ENCODE measurements at places on chromosomes 3 and 15.

GRCh38 chr3:40992023-40992422 lies 207.3 kb upstream of the CTNNB1 start:
- no peak for DNase-seq

- DNase-seq: no peak
Observed at GRCh38 chr3:133055339-133055738, 17.1 kb downstream of the TMEM108 start.

DNA sequence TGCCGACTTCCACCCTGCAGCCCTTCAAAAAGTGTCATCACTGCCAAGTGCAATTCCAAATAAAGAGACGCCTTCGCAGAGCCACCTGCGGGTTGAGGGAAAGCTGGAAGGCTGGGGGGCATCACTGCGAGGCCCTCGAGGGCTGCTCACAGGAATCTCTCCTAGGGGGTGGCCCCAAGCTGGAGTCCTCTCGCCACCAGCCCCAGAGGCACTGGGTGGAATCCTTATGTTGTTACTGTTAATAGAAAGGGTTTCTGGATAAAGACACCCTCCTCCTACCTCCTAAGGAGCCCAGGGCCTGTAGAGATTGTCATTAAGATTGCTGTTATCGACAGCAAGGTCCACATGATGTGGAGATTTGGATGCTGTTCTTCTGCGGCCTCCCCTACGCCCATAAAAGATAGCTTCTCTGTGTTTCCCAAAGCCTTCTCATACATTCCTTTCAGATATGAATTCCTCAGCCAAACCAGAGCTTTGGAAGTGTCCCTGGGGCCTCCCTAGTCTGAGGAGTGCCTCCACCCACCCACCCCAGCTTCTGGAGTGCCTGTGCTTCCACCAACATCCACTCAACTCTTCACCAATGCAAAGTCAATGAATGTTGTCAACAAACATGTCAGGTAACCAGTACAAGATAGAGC lies 512.7 kb downstream of the SHQ1 start:
- no peak for DNase-seq

DNA sequence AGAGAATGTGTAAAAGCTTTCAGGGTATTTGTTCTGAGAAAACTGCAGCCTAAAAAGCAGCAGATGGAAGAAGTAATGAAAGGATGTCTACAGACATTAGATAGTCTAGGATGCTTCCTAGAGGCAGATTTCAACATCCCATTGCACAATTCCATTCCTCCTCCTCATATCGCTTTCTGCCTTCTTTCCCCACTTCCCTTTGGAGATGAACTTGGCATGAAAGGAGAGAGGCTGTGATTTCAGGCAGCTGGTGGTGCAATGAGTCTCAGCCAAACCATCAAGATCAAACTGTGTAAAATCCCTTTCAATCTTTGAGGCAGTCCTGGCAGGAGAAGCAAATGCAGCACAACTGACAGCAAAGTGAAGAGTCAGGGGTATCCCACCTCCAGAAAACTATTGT lies 438.7 kb upstream of the KCNMB2 start:
- no peak for DNase-seq

DNA sequence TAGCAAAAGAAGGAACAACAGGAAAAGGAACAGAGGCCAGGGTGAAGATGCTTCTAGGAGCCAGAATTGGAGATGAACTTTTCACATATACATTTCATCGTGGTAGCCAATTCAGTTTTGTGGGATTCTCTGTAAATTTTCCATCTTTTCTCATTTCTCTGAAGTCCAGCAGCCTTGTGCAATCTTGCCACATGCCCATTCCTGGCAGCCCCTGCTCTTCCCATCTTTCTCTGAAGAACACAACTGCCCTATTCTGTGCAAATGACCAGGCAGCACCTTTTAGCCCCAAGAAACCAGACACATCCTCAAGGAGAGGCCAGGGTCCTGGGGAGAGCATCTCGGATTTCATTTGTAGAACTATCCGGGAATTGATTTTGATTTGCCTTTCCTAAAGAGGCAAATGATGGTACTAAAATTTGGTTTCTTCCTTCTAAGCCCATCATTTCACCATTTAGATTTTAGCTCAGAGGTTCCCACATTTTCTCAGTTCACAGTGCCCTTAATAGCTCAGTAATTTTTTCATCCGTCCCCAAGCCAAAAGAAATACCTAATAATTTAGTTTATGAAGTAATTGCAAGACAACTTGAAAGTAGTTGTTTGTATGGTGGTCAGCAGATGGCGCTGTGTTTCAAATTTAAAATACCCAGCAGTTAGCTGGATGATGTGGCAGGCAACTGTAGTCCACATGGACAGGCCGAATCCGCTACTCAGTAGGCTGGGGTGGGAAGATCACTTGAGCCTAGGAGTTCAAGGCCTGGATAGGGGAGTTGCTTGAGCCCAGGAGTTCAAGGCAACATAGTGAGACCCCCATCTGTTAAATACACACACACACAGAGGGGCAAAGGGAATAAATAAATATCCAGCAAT lies 61.3 kb upstream of the ACKR4 start:
- peak; percentile 71 for DNase-seq

DNA sequence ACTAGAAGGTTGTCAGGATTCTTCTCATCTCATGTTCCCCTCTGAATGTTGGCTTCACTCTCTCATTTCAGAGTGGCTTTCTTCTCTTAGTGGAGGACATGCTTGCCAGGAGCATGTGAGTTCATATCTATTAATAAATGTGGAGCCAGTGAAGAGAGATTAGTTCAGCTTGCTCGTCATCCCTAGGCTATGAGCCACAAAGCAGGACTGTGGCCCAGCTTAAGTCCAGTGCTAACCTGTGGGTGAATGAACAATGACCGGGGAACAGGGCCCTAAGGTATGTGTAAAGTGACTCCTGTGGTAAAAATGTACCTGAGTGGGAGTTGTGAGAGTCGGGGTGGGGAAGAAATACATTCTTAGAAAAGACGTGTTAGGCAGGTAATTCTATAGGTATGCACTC lies 96.9 kb upstream of the TBL1XR1 start:
- no peak for DNase-seq

- DNase-seq: no peak
Observed at GRCh38 chr3:131386429-131387165, 5.0 kb downstream of the NUDT16 start.

- DNase-seq: no peak
Observed at GRCh38 chr3:186368717-186369116, 6.7 kb upstream of the DGKG start.

- no peak for DNase-seq
Observed at GRCh38 chr3:25235466-25235865, 192.6 kb upstream of the RARB start.

Measured in NCI-H2081 (cell line).